Lower leg skin (tissue), 4 donors: ENCODE measurements at places on chromosomes 5 and 9.

- no peak for DNase-seq
These were observed 14.1 kb upstream of the NNT start for GRCh38 chr5:43588842-43589241.

DNA sequence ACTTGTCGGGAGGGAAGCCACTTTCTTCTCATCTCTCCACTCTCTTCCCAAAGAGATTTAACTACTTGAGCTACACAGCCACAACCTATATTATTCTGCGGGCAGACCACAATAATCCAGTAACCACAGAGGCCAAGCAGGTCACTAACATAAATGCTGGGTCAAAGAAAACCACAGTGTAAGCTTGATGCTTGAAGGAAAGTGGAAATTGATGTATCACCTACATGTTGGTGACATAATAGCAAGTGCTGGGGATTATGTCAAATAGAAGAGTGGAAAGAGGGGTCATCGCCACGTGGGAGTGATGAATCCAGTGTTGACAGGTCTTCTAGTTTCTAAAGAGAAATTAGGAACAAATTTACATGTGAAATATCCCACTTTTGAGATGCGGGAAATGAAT, 40.9 kb downstream of the RFK start:
- no peak for DNase-seq

GRCh38 chr9:136047076-136047774, 47.9 kb downstream of the NACC2 start:
- no peak for DNase-seq

- DNase-seq, result no peak
These were observed 41.9 kb downstream of the TJP2 start for GRCh38 chr9:69215774-69216485.
